ENCODE measurements at places on chromosomes 5 and 9.

DNA sequence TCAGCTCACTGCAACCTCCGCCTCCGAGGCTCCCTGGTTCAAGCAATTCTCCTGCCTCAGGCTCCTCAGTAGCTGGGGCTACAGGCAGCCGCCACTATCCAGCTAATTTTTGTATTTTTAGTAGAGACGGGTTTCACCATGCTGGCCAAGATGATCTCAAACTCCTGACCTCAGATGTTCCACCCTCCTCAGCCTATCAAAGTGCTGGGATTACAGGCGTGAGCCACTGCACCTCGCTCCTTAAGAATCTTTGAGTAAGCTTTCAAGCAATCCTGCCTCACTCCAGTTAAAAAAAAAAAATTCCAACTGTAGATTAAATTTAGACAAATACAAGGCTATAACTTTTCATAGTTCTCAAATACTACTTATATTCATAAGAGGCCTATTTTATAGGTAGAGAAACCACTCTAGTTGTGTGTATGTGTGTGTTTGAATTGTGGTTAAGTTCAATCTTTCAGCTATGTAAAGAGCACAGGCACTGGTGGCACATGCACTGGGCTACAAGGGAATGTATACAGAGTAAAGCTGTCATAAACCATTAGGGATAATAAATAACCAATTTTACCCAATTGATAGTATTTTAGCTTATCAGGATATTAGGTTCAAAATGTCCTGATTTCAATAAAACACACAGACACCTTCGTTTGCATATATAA, 50.6 kb upstream of the RAPGEF6 start:
- DNase-seq: no peak

DNA sequence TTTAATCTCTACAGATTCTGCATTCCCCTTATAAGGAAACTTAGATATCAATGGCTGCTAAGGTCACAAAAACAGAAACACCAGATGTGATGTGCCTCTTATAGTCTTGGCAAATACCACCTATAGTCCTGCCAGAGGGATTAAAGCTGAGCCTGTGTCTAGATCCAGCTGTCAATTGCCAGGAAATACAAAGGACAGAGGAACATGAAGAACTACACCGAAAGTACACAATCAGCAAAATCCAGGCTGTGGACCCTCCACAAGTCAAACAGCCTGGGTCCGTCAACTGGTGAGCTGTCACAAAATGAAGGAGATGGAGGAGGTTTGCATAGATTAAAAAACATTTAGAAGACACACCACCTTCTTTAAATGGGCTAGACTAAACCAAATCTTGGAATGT, 85.4 kb downstream of the KLF4 start:
- peak; percentile 95 for DNase-seq

- no peak for DNase-seq
Observed at GRCh38 chr5:180207593-180207992, 1.4 kb downstream of the RASGEF1C start.

GRCh38 chr9:8224381-8224801, 424.8 kb upstream of the DMAC1 start:
- peak; percentile 18 for DNase-seq

- DNase-seq: no peak
Observed at GRCh38 chr5:52811067-52811749, 23.5 kb downstream of the ITGA1 start.

DNA sequence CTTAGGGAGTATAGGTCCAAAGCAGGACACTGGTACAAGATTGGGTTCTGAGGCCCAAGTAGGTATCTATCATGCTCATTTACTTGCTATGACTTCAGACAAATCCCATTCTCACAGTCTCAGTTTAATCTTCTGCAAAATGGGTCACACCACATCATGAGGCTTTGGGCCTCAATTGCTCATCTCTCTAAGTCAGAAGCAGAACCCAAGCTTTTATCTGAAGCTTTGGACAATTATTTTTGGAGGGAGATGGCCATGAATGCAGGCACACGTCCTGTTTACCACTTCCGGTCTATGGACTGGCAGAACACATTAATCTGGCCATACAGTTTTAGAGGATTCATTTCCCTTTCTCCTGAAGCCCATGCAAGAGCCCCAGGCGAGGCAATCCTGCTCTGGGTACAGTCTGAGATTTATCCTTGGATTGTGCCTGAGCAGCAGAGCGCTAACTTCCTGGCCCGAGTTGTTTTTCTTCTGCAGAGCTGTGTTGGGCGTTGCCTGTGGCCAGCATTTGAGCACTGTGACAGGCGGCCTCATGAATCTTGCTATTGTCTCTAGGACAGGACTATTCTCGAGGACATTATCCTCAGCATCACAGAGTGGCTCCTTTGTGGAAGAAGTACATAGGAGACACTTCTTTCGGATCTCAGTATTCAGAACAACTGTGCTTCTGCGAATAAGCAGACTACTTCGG, 16.1 kb downstream of the SLC22A4 start:
- no peak for DNase-seq

- DNase-seq: no peak
Observed at GRCh38 chr5:36374266-36374862, 72.7 kb upstream of the RANBP3L start.

GRCh38 chr9:120934281-120934680, 7.7 kb upstream of the TRAF1 start:
- no peak for DNase-seq

DNA sequence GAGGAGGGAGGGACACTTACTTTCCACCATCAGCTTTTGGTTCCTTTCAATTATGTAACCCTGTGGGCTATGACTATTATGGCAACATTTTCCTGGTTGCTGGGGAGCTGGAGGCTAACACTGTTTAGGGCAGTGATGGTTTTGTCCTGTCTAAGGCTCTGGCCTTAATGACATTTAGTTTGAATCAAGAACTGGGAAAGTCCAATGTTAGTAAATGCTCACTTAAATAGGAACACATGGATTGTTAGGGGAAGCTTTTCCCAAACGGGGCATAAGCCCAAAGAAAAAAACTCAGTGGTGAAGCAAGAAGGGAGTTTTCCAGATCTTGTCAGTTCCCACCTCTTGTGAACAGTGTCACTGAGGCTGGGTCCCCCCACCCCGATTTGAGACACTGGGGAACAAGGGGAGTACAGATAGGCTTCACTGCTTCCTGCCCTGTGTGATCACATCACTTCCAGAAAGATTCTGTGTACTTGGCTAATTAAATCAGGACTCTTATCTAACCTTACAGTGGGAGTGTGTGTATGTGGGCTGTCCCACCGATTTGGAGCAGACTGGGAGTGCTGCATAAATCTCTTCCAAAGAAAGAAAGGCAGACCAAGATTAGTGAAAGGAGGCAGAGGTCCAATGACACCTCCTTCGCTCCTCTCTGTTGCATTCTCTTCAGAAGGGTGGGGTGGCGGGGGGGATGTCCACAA, 206.4 kb downstream of the PTTG1 start:
- no peak for DNase-seq

Measured in tongue (tissue), 3 donors.